ENCODE measurements at places on chromosomes 6 and 20.

DNA sequence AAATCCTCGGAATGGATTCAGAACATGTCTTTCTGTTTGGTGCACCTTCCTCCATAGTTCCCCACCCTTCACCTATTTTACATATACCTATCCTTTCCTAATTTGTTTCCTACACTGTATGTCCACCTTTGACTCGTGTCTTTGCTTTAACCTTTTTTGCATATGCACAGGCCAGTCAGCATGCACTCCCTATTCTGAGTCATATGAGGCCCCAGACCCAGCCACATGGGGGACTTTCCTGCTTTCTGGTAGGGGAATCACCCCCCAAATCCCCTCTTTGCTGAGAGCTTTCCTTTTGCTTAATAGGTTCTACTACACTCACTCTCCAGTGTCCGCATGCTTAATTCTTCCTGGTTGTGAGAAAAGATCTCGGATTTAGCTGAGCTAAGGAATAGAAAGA lies 393.8 kb upstream of the IMPG1 start:
- DNase-seq = no peak

DNA sequence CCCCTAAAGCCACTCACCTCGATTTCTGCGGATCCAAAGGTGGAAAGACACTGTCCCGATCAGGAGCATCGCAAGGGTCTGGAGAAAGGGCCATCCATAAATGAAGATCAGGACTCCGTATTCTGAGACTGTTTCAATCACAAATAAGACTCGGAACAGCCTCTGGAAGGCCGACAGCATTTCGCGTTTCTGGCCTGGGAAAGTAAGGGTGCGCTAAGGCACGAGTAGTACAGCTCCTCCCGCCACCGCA lies 44.6 kb downstream of the DPPA5 start:
- no peak for DNase-seq

DNA sequence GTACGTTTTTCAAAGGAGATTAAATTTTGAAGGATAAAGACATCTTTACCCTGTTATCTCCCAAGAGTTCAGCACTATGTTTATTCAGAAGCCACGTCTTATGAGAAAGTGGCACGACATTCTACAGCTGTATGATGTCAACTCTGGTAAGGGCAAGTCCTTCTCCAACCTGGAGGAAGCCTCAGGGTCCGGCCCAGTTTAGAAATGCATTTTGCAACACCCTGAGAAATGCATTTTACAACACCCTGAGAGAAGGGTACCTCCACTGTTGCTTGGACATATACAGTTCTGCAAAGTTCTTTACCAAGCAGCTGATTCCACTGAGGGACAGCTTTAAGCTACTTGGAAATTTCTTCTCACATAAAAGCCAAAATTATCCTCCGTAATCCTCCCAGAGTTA lies 17.5 kb downstream of the NAPB start:
- DNase-seq = no peak

GRCh38 chr6:82872185-82872584 lies 193.5 kb downstream of the UBE3D start:
- no peak for DNase-seq

GRCh38 chr20:46979603-46980241 lies 85.1 kb downstream of the EYA2 start:
- DNase-seq = no peak

- DNase-seq = no peak
These were observed 67.5 kb upstream of the COL21A1 start for GRCh38 chr6:56314683-56315523.

DNA sequence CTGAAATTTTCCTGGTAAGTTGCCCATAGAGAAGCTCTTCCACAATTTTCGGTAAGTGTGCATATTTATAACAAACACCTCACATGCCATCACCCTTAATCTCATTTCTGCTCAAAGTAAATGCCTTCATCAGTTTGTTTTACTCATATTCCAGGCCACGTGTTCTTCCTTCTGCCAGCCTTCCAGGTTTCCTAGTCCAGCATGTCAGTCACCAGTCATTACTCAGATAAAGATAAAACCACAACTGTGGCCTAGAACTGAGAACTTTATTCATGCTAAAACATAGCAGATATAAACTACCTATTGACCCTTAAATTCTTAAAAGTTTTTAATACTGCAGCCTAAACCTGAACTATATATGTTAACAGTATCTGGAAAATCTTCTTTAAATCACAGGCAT lies 149.5 kb upstream of the SLC22A16 start:
- no peak for DNase-seq

GRCh38 chr6:6694825-6695624 lies 106.5 kb downstream of the LY86 start:
- no peak for DNase-seq

DNA sequence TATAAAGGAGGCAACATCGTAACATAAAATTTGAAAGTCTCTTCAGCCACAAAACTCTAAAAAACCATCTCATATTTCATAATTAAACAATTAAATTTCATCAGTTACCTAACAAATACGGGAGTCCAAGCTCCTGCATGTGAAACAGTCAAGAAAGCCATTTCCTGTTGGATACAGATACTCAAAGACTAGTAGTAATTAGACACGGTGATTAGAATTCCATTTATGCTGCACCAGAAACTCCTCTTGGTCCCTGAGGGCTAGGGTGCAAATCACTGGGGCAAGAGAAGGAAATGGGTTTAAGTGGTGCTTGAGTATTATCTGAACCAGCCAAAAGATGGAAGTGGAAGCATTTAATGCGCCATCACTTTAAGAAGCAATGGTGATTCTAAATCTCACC lies 27.4 kb downstream of the TRAM2 start:
- DNase-seq = no peak

- DNase-seq = no peak
These were observed 247.2 kb downstream of the TTLL2 start for GRCh38 chr6:167572106-167572505.

GRCh38 chr6:89042664-89043063 lies 37.9 kb upstream of the PNRC1 start:
- no peak for DNase-seq

GRCh38 chr6:12058172-12058961 lies 46.3 kb downstream of the HIVEP1 start:
- no peak for DNase-seq

GRCh38 chr6:44132476-44132875 lies 5.1 kb downstream of the TMEM63B start:
- no peak for DNase-seq

GRCh38 chr6:117477988-117478852 lies 4.3 kb upstream of the DCBLD1 start:
- DNase-seq = no peak

GRCh38 chr6:67916399-67916798 lies 718.7 kb upstream of the ADGRB3 start:
- no peak for DNase-seq

DNA sequence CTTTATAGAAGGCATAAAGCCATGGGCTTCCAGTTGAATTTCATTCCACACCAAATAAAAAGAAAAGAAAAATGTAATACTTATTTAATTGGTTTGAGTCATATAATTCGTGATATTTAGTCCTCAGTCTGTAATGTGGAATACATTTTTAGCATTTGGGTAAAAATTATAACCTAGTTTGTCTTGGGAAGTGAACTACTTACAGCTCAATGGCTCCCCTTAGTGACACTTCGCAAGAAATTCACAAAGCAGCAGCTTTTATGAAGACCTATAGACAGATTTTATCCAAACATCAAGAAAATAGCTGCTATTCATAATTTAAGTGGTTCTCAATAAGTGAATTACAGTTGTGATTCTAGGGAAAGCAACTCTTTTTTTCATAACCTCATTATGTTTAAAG lies 72.1 kb downstream of the RSPO3 start:
- DNase-seq = no peak

- DNase-seq = no peak
These were observed 48.1 kb downstream of the PLAGL1 start for GRCh38 chr6:143959927-143960326.

DNA sequence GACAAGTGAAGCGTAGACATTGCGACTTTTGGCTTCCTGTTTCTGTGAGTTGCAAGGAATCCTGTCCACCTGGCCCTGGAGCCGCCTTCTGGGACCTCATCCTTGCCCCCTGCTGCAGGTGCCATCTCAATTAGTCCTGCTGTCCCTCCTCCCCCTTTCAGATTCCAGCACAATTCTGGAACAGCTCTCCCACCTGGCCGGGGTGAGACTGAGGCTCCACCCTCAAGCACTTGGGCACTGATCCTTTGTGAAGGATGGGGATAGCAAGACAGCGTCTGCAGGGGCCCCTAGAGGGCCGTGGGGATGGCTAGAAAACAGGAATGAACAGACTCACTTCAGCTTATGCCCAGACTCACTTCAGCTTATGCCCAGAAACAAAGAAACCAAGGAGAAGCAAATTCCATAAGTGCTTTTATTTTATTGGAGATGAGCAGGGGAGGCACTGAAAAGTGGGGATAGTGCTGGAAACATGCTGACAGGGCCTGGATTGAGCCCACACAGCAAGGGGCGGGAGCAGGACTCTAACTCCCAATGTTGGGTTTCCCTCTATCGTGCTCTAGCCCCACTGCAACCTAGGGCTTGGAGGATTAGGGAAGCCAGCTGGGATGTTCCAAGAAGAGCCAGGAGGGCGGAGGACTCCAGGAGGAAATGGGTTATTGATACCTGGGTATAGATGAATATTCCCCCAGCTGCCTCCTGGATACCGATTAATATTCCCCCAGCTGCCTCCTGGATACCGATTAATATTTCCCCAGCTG lies 1.4 kb downstream of the C6orf15 start:
- DNase-seq = no peak

DNA sequence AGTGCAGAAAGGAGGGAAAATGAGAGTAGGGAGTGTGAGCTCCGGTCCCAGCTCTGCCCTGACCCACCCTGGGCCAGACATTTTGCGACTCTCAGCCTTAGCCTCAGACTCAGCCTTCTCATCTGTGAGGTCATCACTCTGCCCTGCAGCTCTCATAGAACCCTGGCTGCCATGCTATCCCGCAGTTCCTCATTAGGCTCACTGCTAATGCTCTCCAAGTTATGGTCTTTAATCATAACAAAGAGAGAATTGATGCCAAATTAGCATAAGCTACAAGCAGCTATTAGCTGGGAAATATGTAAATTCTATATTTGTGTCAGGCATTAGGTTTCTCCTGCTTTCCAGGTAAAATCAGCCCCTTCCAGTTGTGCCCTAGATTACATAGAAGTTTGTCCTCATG lies 46.5 kb upstream of the MLN start:
- no peak for DNase-seq

DNA sequence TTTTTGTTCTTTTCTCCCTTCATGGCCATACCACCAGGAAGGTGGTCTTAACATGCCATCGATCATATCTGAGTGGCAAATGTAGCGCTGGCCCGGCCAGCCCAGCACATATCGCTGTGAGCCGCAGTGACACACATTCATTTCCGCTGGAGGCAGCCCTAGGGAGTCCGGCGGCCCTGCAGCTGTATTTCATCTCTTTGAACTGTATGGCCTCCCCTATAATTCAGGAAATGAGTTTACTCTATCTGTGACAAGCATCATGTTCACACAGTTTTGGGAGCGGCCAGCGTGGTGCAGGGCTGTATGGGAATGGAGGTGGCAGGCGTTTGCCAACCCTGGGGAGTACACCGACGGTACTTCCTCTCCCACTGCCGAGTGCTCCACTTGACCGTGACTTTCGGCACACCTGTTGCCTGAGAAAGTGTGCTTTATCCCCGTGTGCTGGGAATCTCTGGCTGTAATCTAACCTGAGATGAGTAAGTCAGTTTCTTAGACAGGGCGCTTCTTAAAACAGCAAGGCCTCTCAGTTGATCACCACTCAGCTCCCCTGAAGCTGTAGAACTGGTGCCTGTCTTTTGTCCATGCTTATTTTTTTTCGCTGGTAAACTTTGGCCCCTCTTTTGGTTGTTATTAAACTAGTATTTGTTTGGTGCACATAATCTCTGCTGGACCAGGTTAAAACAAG lies 257.1 kb upstream of the TAB2 start:
- DNase-seq = peak; percentile 64

- no peak for DNase-seq
These were observed 1.6 kb downstream of the ZBTB2 start for GRCh38 chr6:151389618-151390275.

DNA sequence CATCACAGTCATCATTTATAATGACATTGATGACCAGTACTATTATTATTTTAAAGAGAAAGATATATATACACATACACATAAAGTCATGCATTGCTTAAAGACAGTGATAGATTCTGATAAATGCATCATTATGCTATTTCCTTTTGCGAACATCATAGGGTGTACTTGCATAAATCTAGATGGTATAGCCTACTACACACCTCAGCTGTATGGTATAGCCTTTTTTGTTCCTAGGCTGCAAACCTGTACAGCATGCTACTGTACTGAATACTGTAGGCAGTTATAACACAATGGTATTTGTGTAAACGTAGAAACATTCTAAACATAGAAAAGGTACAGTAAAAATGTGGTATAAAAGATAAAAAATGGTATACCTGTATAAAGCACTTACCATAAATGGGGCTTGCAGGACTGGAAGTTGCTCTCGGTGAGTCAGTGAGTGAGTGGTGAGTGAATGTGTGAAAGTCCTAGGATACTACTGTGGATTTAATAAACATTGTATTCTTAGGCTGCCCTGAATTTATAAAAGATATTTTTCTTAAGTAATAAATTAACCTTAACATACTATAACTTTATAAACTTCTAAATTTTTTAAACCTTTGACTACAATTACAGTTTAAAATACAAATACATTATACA lies 23.9 kb downstream of the QKI start:
- DNase-seq = no peak

GRCh38 chr6:95417856-95418255 lies 159.5 kb upstream of the MANEA start:
- DNase-seq = no peak

All from T-helper 2 cell treated with Interferon-gamma antibody and Interleukin-4, amounts not matched to agents 5 μg/mL and 100 μg/mL, for 36 hours (primary cell).